ENCODE measurements at places on chromosomes 1 and 21. TPM values are rescaled to one million over a fixed set of nuclear protein-coding genes. Genes with fewer than 3 reads are reported as not detected.

The RNU1-2 gene
- total RNA-seq, result 1,290 TPM

The SLAMF9 gene
- total RNA-seq, result not detected

The NFIA gene
- total RNA-seq, result 20.9 TPM

The TTC39A gene
- 8.3 TPM for total RNA-seq

The ACTN2 gene
- total RNA-seq, result 0.49 TPM

The TMEM240 gene
- 4.1 TPM for total RNA-seq

The CELA2B gene
- not detected for total RNA-seq

The GUCA2A gene
- not detected for total RNA-seq

The ZFP69B gene
- 11.6 TPM for total RNA-seq

The DMBX1 gene
- total RNA-seq, result 0.05 TPM

The TNNT2 gene
- not detected for total RNA-seq

The CFHR3 gene
- not detected for total RNA-seq

The MATN1 gene
- 0.59 TPM for total RNA-seq

The C1orf141 gene
- total RNA-seq, result not detected

The XCL2 gene
- not detected for total RNA-seq

The FCRL2 gene
- total RNA-seq, result not detected

The BRWD1 gene
- total RNA-seq, result 26.2 TPM

The PTPN7 gene
- 0.33 TPM for total RNA-seq

The TFF1 gene
- 0.36 TPM for total RNA-seq

The OR10Z1 gene
- not detected for total RNA-seq

The CFAP126 gene
- not detected for total RNA-seq

The OR2L8 gene
- not detected for total RNA-seq

The LIN9 gene
- total RNA-seq, result 11.4 TPM

The PYCR2 gene
- 74.4 TPM for total RNA-seq

The TSSK3 gene
- total RNA-seq, result 3.6 TPM

The RNF186 gene
- not detected for total RNA-seq

The GPR25 gene
- not detected for total RNA-seq

The CALML6 gene
- 1.5 TPM for total RNA-seq

The PLA2G4A gene
- not detected for total RNA-seq

The MAEL gene
- not detected for total RNA-seq

The GJA8 gene
- total RNA-seq, result not detected

The KCNQ4 gene
- 2.6 TPM for total RNA-seq

The PROK1 gene
- total RNA-seq, result not detected

The HSD3B2 gene
- total RNA-seq, result 1.2 TPM

The MYOC gene
- not detected for total RNA-seq

The DPT gene
- not detected for total RNA-seq

The UTS2 gene
- total RNA-seq, result not detected

The CYP4A11 gene
- total RNA-seq, result not detected

The ITLN2 gene
- not detected for total RNA-seq

The UBQLN4 gene
- 60.0 TPM for total RNA-seq

The TNFAIP8L2 gene
- not detected for total RNA-seq

The PKP1 gene
- total RNA-seq, result 0.44 TPM

The WNT4 gene
- total RNA-seq, result 0.92 TPM

The MIXL1 gene
- total RNA-seq, result 0.69 TPM

The FAM78B gene
- 0.41 TPM for total RNA-seq

The FGR gene
- 0.18 TPM for total RNA-seq

The GJA9 gene
- total RNA-seq, result 0.10 TPM

The GCSAML gene
- not detected for total RNA-seq

The LCE1E gene
- total RNA-seq, result not detected

All from Panc1 (cell line).